ENCODE measurements at places on chromosomes 11 and 22.

DNA sequence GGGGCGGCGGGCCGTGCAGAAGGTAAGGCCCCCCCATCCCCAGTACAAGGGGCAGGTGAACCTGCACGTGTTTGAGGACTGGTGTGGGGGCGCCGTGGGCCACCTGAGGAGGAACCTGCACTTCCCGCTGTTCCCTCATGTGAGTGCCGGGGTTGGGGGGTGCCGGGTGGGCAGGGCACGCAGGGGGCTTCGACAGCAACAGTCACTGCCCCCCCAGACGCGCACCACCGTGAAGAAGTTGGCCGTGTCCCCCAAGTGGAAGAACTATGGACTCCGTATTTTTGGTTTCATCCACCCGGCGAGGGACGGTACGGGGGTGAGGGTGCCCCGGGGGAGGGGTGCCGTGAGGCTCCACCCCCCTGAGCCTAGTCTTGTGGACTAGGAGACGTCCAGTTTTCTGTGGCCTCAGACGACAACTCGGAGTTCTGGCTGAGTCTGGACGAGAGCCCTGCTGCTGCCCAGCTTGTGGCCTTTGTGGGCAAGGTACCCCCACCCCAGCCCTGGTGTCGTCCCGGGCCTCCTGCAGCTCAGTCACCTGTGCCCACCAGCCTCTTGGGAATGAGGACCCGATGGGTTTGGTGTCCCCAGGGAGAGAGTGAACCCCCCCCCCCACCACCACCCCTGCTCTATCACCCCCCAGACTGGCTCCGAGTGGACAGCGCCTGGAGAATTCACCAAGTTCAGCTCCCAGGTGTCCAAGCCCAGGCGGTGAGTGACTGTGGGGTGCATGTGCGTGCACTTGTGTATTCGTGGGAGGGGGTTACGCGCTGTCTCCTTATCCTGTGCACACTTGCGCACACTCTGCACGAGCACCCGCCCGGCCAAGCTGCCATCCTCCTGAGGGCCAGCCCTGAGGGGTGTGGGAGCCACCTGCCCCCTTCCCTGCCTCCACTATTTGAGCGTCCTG is 3.8 kb downstream of the B4GALNT4 start:
- no peak for DNase-seq

- no peak for DNase-seq
Observed at GRCh38 chr11:35654711-35655110, 7.9 kb upstream of the TRIM44 start.

- DNase-seq = no peak
Observed at GRCh38 chr11:107337917-107338316, 119.7 kb downstream of the CWF19L2 start.

- DNase-seq = no peak
Observed at GRCh38 chr11:65429068-65429681, 6.6 kb downstream of the NEAT1 start.

- DNase-seq = no peak
Observed at GRCh38 chr11:62345861-62346260, 8.6 kb downstream of the ASRGL1 start.

- peak; percentile 55 for DNase-seq
Observed at GRCh38 chr11:58573451-58574104, 2.1 kb downstream of the LPXN start.

GRCh38 chr11:87908086-87908485 is 267.2 kb downstream of the RAB38 start:
- no peak for DNase-seq

GRCh38 chr22:26127126-26127525 is 42.1 kb upstream of the SEZ6L start:
- no peak for DNase-seq

DNA sequence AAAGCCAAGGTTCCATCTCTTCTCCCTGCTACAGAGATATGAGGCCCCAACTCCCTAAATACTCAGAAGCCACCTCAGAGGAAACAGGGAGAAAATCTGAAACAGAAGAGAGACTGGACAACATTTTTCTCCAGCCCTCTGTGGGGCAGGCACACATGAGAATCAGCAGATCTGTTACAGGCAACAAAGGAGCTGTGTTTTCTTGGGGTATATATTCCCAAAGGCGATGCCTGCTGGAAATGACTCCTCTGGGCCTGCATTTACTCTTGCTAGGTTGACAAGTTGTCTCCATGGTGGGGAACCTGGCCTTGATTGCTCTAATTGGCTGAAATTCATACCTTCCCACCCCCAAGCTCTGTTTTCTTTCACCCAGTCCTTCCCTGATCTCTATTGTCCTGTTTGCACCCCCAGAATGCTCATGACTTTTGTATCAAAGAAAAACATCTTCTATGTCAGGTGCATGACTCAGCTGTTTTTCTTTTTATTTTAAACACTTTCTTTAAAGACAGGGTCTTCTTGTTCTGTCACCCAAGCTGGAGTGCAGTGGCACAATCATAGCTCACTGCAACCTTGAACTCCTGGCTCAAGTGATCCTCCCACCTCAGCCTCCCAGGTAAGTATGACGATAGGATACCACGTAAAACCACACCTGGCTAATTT is 23.5 kb upstream of the P2RY6 start:
- no peak for DNase-seq

GRCh38 chr11:61292356-61292755 is 2.8 kb downstream of the VWCE start:
- no peak for DNase-seq

DNA sequence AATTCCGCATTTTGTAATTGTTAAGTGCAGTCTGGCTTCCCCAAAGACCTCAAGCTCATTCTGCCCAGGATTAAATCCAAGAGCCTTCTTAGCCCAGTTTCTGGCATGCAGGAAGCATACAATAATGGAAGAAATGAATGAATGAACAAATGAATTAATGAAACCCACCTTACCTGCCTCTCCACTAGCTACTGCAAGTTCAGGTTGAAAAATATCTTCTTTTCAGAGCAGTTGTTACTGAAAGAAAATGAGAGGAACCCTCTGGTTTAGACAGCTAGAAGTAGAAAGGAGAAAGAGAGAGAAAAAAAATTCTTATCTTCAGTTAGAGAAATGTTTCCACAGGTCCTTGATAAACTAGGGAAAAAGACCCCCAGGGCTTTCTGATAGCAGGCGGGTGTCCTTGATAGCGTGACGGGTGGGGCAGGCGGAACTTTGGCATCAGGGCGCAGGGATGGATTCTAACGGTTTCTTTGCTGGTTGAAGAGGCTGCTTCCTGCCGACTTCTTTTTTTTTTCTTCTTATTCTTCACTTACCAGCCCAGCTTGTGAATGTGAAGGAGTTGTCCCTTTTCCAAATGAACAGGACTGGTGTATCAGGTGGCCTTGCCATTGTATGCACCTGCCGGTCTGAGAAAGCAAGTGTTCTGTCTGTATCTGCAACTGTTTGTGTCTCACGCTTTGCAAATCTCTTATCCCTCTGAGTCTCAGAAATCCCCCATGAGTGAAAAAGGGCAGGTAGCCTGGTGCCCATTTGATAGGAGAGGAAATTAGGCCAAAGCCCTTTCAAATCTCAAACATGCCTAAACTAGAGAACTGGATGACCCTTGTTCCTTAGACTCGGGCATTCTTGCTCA is 10.0 kb downstream of the LMO2 start:
- DNase-seq = no peak

DNA sequence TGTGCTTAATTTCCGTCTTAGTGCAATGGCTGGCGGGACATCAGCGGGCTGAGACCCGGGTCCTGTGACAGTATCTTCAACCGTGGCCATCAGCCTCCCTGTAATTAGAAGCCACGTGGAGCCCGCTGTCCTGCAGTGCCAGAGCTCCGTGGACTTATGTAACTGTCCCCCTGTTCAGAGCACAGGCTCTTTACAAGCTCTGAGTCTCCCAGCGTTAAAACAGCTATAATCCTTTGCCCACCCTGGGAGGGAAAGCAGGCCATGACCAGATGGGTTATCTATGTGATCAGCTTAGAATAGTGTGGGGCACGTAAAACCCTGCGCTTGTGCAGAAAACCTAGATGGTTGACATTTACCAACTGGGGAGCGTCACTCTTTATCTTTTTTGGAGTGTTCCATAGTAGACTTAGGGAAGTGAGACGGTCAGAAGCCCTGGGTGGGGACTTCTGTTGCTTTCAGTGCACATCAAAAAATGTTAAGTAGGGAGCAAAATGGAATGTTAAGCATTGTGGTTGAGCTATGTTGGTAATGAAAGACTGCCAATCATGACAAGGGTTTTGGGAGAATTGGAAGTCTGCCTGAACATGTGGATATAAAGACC is 103.5 kb upstream of the CADM1 start:
- DNase-seq = no peak
